ENCODE measurements at places on chromosomes 7 and 10. TPM values are rescaled to one million over a fixed set of nuclear protein-coding genes. Genes with fewer than 3 reads are reported as not detected.

The RPA3 gene
- 42.3 TPM for total RNA-seq

The CWF19L1 gene
- 25.1 TPM for total RNA-seq

The PPP1R17 gene
- total RNA-seq, result 4.5 TPM

The OR9A2 gene
- total RNA-seq, result not detected

The ANKRD26 gene
- 14.0 TPM for total RNA-seq

The NUP205 gene
- total RNA-seq, result 102 TPM

The GRK5 gene
- 10.8 TPM for total RNA-seq

The GIMAP5 gene
- not detected for total RNA-seq

The ECD gene
- 27.9 TPM for total RNA-seq

The SLC39A12 gene
- total RNA-seq, result not detected

The POMZP3 gene
- 8.9 TPM for total RNA-seq

The CRYGN gene
- 1.3 TPM for total RNA-seq

The CYP2C19 gene
- total RNA-seq, result 3.7 TPM

The TACC2 gene
- 71.2 TPM for total RNA-seq

The DRGX gene
- 0.22 TPM for total RNA-seq

The CALML5 gene
- not detected for total RNA-seq

The SPAG6 gene
- 6.6 TPM for total RNA-seq

The UTF1 gene
- total RNA-seq, result not detected

The ATAD1 gene
- total RNA-seq, result 51.5 TPM

The ACTL6B gene
- total RNA-seq, result 2.4 TPM

The SPDYE6 gene
- not detected for total RNA-seq

The HACD1 gene
- 16.4 TPM for total RNA-seq

The SPDYE5 gene
- total RNA-seq, result not detected

The ENTPD7 gene
- total RNA-seq, result 22.9 TPM

The CYP26A1 gene
- total RNA-seq, result 4.2 TPM

The C10orf71 gene
- total RNA-seq, result not detected

The MRPL32 gene
- 62.8 TPM for total RNA-seq

The MRLN gene
- 0.75 TPM for total RNA-seq

The KIF11 gene
- 14.6 TPM for total RNA-seq

The GBX1 gene
- total RNA-seq, result 0.41 TPM

The VIPR2 gene
- 0.31 TPM for total RNA-seq

The CYREN gene
- 43.4 TPM for total RNA-seq

The GRID2IP gene
- total RNA-seq, result 1.6 TPM

The COL26A1 gene
- 10.6 TPM for total RNA-seq

The TUBAL3 gene
- 0.19 TPM for total RNA-seq

The WDFY4 gene
- 0.05 TPM for total RNA-seq

Data from type B pancreatic cell (in vitro differentiated cells).